IPS-NIHi11 (cell line): ENCODE measurements at places on chromosomes 11 and 22.
A peak's percentile ranks its signal among the peaks of the same experiment; 100 is the strongest.

- DNase-seq: no peak
Observed at GRCh38 chr11:116791813-116792143, at the start of gene APOA5. Gene APOA5 (minus strand): TSS chr11:116791879. CDS start chr11:116791860, 19 bp downstream.

- no peak for DNase-seq
Observed at GRCh38 chr11:100667449-100667848, 19.6 kb upstream of the ARHGAP42 start.

GRCh38 chr11:33724644-33725035 is 11.6 kb downstream of the CD59 start:
- no peak for DNase-seq

DNA sequence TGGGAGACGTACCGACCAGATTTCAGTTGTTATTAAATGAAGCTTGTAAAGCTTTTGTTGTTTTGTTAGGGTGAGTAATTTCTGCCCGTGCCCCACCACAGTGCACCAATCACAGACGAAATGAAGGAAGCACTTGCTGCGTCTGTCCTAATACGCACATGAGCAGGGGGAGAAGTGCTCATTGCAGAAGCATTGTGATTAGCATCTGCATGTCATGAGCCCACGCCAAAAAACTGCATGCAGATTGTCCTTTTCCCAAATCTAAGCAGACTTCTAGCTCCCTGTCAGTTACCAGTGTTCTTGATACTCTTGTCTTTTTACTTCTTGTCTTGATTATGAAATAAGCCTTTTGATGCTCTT is 15.5 kb downstream of the RBX1 start:
- no peak for DNase-seq

DNA sequence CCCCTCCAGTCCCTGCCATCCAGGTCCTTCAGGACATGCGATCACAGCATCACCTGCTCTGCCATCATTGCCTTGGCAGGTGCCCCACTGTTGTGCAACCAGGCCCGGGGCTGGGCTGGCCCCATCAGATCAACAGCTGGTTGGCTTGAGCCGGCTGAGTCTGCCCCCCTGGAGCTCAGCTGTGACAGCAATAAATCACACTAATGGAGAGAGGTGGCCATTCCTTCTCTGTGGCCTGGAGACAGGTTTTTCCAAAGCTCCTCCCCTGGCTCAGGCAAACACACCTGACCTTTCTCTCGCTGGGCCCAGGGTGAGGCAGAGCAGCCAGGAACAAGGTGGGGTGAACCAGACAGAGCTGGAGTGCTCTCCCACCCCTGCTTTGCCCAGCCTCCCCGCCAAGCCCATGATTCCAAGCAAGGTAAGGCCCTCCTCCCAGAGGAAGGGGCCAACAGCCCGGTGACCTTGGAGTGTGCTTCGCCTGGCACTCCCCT is 8.9 kb upstream of the FXYD2 start:
- DNase-seq: peak; percentile 57

DNA sequence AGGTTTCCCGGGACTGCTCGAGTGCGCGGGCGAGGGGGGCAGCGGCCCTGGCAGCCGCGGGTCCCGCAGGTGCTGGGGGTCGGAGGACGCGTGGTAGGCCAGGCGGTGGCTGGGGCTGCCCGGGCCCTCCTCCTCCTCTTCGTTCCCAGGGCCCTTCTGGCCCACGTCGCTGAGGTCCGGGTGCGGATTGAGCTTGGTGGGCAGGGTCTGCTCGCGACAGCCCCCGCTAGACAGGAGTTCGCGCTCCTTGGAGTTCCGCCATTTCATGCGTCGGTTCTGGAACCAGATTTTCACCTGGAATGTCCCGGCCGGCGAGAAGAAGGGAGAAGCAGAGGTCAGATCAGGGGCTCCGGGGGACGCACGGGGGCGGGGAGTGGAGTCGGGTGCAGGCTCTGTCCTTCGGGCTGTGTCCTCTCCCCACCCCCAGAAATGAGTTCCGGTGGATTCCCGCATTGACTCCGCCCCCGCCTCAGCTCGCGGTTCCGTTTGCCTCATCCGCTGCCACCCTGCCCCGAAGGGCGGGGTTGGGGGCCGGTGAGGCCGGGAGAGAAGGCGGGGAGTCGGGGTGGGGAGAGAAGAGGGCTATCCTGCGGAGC is 3.9 kb downstream of the DBX1 start:
- DNase-seq: peak; percentile 74

DNA sequence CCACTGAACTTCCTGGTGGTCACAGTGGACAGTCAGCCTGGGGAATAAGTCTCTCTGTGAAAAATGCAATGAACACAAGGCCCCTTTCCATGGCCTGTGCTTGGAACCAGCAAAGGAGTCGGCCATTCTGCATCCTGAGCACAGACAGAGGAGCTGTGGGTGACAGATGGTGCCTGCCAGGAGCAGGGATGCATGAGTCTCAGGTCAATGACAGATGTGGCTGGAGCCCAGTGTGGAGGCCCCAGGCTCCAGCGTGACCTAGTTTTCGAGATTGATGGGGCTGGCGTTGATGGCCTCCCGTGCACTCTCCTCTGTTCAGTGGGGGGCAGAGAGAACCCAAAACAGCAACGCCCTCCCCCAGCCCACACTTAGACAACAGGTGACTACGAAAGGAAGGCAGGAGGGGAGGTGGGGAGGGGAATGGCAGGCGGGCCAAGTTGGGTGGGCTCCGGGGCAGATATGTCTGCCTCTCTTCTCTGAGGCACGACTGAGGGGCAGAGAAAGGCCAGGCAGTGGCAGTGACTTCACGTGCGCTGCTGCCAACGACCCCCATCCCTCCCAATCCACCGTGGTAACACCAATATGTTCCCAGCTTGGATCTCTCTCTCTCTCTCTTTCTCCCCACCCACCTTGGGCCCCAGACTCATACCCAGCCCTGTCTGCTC is 34.4 kb upstream of the CD5 start:
- DNase-seq: no peak

GRCh38 chr11:93564895-93565294 is 21.7 kb upstream of the SMCO4 start:
- DNase-seq: no peak

- DNase-seq: no peak
Observed at GRCh38 chr11:125569915-125570621, 791 bp downstream of the EI24 start.

DNA sequence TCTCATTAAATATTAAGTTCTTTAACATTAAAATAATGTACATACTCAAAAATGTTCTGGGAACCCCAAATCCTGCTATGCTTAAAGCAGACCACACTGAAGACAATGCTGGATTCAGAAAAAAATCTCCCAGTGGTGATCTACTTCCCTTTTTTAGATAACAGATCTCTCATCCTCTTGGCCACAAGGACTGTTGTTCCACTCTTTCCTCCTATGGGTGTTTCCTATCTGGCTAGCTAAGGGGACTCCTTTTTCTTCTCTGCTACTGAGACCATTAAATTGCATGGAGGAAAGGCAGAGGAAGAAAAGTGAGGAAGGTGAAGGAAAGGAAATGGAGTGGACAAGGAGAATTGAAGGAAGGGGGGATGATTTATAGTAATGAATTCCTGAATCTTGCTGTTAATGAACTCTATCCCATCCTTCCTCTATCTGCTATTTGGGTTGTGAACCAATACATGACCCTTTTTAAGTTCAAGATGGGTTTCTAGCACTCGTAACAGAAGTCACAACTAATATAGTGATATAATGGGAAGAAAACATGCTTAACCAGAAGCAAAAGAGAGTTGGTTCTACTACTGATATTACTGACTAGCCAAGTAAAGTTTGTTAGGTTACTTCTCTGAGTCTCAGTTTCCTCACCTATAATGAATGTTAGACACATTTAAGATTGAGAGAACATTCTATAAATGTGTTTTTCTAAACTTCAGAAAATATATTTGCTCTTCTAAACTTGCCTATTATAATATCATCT is 53.2 kb downstream of the PIK3C2A start:
- no peak for DNase-seq

GRCh38 chr22:45204819-45205218 is 35.9 kb downstream of the KIAA0930 start:
- no peak for DNase-seq

GRCh38 chr11:35511666-35512065 is 13.8 kb downstream of the PAMR1 start:
- DNase-seq: no peak

DNA sequence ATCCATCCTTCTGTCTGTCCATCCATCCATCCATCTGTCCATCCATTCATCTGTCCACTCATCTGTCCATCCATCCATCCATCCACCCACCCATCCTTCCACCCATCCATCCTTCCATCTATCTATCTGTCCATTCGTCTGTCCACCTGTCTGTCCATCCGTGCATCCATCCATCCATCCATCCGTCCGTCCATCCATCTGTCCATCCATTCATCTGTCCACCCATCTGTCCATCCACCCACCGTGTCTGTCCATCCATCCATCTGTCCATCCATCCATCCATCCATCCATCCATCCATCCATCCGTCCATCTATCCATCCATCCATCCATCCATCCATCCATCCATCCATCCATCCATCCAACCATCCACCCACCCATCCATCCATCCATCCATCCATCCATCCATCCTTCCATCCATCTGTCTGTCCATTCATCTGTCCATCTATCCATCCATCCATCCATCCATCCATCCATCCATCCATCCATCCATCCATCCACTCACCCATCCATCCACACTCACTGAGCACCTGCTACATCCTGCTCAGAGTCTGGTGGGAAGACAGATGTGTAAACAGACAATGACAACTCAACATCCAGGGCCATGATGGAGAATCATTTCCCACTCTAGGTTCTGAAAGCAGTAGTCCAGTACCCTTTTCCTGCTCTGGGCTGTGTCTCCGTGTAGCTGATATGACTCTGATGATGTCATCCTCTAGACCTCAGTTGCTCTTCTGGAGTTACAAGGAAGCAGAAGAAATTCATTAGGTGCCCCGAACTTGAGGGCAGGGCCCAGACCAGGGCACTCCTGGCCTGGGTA is 30.8 kb upstream of the MYEOV start:
- DNase-seq: no peak

- no peak for DNase-seq
Observed at GRCh38 chr11:44561275-44561805, 4.1 kb upstream of the CD82 start.

GRCh38 chr11:72727521-72727920 is 24.7 kb downstream of the ARAP1 start:
- DNase-seq: no peak

DNA sequence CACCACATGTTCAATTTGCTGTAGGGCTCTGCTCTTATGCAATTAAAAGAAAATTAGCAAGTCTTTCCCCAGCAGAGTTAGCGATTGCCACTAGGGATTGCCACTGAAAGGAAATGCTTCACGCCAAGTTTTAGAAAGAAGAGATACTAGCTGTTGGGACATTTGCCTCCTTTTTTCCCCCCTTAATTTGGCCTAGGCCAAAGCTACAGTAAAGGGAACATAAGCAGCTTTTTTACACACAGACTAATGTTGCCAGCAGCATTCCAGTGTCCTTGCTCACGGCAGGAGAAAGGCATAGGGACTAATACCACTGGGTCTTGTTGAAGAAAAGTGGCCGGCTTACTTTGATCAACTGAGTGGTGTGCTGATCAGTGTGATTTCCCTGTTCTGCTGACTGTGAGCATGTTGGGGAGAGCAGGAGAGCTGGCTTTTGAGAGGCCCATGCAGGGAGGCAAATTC is 71.2 kb downstream of the PHF21A start:
- peak; percentile 56 for DNase-seq

GRCh38 chr11:19891022-19891421 is 178.4 kb downstream of the NAV2 start:
- DNase-seq: no peak

DNA sequence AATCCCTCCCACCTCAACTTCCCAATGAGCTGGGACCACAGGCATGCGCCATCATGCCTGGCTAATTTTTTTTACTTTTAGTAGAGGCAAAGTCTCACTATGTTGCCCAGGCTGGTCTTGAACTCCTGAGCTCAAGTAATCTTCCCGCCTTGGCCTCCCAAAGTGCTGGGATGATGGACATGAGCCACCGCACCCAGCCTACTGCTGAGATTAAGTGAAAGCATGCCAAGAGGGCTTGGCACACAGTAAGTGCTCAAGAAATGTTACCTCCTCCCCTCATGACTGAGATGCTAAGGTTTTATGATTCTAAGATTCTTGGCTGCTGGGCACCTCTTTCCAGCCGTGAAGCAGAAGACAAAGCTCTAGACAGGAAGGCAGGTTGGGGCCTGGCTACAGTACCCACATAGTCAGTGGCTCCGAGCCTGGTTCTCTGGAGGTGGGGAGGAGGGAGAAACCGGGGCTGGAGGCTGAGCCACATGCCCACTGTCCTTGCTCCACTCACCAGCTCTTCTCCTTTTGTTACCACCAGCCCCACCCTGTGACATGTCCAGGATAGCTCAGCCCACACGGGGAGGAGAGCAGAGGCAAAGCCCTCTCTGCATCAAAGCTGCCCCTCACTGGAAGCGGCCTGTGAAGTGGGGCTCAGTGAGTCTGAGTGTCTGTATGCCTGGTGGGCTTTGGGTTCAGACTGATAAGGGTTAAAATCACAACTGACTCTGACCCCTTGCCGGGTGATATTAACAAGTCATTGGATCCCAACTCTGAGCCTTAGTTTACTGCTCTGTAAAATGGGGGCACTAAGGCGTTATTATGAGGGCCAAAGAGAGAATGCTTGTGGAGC is 12.9 kb downstream of the ARHGEF17 start:
- DNase-seq: no peak

- no peak for DNase-seq
Observed at GRCh38 chr11:116042146-116042545, 537.9 kb upstream of the CADM1 start.

GRCh38 chr11:119460582-119460981 is 37.6 kb upstream of the THY1 start:
- no peak for DNase-seq

- no peak for DNase-seq
Observed at GRCh38 chr11:86148345-86148747, 79.5 kb upstream of the PICALM start.

DNA sequence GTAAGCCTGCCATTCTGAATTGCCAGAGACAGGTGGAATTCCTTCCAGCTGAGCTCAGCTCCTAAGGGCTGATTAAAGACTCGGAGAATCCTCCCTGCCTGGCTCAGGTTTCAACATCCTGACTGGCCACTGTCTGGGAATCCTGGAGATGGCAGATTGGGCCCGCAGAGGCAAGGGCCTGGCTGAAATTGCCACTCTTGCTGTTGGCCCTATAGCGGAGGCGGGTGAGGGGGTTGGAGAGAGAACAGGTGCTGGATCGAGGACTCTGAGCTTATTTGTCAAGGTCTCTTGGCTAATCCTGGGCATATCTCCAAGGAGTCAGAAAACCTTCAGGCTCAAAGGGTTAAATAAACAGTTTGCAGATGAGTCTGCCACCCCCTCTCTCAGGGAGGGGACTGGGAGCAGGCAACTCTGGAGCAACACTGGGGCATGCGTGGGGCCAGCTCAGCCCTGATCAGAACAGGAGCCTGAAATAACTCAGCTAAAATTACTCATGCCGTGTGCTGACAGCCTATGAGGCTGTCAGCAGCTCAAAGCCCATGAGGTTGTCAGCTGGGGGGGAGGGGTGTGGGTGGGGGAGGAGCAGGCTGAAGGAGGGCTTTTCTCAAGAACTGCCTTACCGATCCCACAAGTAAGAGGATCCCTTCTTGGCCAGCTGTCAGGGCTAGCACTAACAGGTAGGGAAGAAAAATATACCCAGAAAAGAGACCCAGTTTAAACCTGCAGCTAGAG is 14.7 kb upstream of the MFRP start:
- DNase-seq: no peak

GRCh38 chr11:72007587-72007986 is 8.9 kb downstream of the IL18BP start:
- no peak for DNase-seq
